ENCODE measurements at places on chromosomes 6 and 20.

DNA sequence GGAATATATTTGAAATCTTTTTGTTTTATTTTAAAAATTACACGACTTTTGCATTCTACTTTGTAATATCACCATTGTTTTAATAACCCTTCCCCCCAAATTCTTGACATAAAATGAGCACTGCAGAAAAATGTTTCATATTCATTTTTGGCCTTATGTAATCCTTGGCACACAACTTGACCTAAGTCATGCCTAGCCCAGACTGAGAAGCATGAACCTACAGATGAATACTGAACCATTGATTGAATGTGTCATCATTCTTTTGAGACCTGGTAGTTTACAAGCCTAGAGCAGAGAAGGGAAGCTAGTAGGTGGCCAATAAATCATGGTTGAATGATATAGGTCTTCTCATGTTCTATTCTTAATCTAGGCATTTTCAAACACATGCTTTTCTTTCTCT lies 89.4 kb upstream of the EDN1 start:
- no peak for DNase-seq

GRCh38 chr20:61807471-61808160 lies 258.1 kb downstream of the TAF4 start:
- no peak for DNase-seq

GRCh38 chr20:4810426-4811019 lies 88.8 kb downstream of the PRND start:
- DNase-seq = no peak

DNA sequence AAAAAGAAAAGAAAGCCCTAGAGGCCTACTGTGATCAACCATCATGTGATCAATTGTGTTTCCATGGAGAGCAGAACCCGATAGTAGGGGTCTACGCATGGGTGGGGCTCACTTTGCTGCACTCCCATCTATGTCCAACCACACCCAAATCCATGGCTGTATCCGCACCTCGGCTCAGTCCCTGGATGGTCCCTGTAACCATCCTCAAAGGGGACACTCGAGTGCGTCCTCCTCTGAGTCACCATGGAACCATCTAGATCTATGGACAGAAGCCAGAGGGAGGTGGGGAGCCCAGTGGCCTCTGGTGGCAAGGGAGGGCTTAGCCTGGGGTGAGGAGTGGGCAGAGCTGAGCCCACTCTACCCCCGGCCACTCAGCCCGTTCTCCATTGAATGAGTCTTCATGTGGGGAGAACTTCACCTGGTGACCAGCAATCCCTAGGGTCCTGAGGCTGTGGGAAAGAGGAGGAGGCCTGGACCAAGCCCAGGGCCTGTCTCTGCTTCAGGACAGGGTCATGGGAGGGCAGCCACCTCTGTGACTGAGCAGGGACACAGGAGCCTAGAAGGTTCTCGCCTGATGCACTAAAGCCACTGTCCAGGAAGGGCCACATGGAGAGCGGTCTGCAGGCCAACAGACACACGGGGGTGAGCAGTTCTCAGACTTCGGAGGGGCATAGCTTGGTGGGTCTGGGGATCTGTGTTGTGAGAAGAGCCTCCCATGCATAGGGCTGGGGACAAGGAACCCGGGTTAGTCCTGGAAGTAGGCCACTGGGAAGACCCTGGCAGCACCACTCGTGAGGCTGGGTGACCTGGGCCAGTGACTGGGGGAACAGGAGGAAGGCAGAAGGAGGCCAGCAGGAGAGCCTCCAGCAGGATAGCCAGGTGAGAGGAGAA lies 19.3 kb downstream of the RAET1L start:
- DNase-seq = no peak

DNA sequence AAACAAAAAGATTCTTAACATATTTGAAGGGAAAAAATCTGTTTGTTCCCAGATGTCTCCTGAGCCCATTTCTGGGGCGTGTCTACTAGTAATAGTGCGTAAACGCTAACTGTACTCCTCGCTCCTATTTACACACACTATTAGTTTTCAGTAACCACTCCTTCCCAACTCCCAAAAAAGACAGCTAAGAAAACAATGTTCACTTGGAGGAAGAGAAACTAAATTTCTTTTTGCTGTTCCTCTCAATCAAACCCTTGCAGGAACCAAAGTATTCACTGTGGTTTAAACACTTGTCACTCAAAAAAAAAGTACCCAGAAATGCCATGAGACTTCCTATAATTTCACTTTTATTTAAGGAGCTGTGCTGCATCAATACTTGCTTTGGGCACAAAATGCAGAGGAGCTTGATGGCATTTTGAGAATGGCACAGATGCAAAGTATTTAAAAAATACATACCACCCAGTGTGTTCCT lies 118.2 kb downstream of the BACH2 start:
- no peak for DNase-seq

DNA sequence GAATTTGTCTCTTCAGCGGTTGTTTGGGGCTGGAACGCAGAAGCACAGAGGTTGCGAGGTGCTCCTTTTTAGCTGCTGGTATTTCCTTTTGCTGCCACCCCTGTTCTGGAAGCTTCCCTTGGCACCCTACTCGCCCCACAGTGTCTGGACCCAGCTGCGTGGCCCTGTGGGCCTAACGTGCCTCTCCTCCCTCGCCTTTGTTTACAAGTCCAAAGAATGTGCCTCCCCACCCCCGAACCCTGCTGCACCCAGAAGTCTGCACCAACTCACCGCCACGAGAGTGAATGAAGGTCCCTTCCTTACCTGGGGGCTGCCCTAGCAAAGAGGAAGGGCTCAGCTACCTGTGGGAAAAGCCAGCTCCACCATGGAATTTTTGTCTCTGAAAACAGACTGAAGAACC lies 139.7 kb upstream of the RPS6KA2 start:
- DNase-seq = no peak
